ENCODE measurements at places on chromosomes 4 and X.
A peak's percentile ranks its signal among the peaks of the same experiment; 100 is the strongest.

DNA sequence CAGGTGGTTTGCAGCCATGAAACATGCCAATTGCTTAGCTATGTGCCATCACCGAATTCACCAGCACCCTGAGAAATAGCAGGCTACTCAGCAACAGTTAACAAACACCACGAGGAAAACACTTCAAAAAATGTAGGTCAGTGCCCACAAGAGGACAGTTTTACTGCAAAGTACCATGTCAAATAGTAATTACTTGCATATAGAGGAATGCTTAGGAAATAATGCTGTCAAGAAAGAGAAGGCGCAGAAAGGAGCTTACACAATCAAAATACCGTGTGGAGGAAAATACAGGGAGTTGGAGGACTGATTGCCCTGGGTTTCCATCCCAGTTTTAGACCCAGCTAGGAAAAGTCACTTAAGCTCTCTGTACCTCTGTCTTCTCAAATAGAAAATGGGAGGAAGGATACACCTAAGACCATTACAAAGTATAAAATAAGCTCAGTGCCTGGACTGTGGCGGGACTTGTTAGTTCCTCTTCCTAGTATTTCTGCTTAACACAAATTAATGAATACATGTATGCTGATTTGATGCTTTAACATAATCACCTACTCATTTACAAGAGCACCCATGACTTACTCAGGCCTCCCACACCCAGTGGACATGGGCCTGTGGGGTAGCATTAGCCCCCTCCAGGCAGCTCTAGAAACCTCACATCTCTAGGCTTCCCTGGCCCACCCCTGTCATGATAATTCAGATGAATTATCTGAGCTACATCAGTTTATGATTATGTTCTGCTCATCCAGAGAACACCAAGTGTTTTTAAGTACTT is 44.5 kb upstream of the IL21 start:
- DNase-seq: no peak

DNA sequence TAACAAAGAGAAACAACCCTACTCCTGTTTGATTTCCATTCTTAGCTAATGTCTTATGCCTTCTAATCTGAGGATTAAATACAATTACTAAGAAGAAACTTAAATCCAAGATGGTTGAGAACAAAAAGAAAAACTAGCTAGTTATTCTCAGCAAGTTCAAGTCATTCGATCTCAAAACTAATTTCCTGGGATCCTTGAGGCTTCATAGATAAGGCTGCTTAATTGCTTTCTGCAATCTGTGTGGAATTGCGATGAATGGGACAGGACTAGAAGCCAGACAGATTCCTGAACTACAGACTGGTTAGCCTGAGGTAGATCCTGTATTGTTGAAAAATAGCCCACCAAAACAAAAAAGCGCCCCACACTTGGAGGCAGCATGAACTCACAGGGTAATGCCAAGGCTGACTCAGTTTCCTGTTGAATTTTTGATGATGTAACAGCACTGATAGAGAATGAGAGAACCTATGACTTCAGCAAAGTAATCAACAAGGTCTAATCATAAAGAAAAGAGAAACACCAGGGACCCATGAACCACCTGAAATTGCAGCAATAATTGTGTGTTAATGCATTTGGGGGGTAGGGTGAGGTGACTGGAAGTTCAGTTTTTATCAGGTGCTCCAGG is 33.9 kb downstream of the KLHL15 start:
- DNase-seq: no peak

DNA sequence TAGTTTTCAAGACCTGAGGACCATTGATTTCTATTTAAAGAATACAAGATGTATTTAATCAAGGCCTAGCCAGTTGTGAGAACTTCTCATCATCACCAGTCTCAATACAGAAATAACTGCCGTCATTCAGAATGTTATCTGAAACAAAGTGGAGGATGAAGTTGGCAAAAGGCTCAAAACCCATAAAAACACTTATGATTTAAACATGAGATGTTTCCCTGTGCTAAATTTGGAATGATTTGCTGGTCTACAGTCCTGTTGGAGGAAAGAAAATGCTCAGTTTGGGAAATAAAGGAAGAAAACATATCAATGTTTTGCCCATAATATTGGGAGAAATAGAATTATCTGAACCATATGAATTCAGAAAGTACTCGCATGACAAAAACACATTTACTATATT is 192.2 kb downstream of the ADGRA3 start:
- DNase-seq: no peak

DNA sequence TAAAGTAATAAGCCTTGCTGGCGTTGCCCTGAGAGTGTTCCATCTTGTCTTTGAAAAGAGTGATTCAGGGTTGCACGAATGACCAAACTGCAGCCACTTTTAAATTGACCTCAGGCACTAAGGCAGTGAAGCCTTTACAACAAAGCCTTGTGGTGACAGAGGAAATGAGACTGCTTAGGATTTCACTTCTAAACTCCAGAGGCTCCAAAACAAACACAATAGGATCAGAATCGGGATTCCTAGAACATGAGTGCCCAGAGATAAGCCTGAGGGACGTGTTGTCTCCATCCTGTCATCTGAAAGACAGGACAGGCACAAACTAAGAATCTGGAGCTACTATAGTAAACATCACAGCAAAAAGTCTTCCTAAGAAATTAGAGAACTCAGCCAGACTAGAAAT is 405.2 kb downstream of the PPARGC1A start:
- peak; percentile 0 for DNase-seq

GRCh38 chr4:111689731-111690130 is 455.5 kb upstream of the FAM241A start:
- DNase-seq: peak; percentile 15

DNA sequence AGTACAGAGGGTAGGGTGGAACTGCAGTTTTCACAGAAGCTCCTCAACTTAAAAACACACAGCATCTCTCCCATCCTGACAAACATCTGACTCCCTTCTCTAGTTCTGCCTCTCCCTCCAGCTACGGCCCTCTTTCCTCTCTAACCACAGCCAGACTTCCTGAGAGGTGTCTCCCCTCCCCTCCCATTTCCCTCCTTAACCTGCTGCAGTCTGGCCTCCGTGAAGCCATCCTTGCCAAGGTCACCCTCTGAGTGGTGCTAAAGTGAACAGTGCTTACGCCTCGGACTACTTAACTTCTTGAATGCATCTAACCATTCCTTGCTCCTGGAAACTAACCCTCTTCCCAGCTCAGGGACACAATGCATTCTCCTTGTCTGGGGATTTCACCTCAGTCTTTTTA is 53.3 kb downstream of the RTL5 start:
- DNase-seq: no peak

- DNase-seq: peak; percentile 43
Observed at GRCh38 chrX:3227526-3227925, 118.9 kb downstream of the MXRA5 start.

DNA sequence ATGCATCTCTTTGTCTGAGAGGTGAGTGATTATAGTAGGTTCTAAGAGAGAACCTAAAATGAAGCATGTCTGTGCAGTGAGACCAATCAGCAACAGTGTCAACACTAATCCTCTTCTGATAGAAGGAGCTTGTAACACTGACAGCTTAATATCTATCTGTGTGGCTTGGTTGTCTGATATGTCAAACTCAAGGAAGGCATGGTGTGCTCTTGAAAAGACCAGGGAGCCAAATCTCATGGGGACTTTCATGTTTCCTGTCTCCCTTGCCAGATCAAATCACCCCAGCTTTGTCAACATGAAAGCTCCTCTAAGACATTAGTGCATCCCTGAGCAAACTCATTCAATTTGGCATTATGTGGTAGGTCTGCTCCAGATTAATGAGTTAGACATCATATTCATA is 95.4 kb downstream of the ANOS1 start:
- DNase-seq: no peak

DNA sequence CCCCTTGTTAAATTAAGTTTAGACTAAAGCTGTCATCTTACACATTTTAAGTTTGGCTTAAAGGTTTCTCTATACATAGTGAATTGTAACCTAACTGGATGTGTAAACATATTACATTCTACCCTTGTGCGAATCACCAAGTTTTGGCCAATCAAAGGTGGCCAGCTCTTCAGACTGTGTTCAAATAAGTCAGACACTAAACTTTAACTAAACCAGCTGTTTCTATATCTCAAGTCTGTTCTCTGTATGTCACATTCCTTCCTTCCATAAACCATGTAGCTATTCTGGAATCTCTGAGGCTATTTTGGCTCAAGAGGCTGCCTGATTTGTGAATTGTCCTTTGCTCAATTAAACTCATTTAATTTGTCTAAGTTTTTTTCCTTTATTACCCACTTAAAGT is 6.7 kb downstream of the SULT1B1 start:
- peak; percentile 49 for DNase-seq

GRCh38 chr4:10135260-10135659 is 18.7 kb upstream of the WDR1 start:
- peak; percentile 36 for DNase-seq

DNA sequence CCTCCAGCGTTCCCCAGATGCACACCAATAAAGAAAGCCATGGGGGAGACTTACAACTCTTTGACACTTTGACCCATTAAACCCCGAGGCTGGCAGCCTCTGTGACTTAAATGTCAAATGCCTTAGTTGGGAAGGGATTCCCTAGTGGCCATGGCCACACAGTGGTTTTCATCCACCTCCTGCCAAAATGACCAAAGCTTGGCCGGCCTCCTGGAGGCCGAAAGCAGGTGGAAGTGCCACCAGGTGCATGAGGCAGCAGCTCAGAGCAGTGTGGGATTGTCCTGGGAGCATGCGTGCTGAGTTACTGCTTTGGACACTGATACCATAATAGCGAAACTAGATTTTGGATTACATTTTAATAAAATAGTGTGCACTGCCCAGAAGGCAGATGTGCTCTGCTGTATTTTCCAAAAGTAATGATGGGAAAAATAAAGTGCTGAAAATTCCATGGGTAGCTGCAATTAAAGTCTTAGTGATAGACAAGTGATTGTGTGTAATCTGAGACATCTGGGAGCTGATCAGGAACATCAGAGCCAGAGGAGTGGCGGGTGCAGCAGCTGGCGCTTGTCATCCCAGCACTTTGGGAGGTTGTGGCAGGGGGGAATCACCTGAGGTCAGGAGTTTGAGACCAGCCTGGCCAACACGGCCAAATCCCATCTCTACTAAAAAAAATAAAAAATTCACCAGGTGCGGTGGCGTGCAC is 39.8 kb upstream of the TADA2B start:
- no peak for DNase-seq

GRCh38 chr4:40553995-40554394 is 75.7 kb downstream of the RBM47 start:
- DNase-seq: no peak

- DNase-seq: peak; percentile 1
Observed at GRCh38 chr4:57943682-57944081, 833.5 kb upstream of the IGFBP7 start.

Data from epithelial cell of esophagus (primary cell).